ENCODE measurements at places on chromosomes 16 and 17. TPM values are rescaled to one million over a fixed set of nuclear protein-coding genes. Genes with fewer than 3 reads are reported as not detected.
A peak's percentile ranks its signal among the peaks of the same experiment; 100 is the strongest.

PRSS53 gene
- total RNA-seq, result 2.3 TPM

GRCh38 chr17:27380551-27380950 lies 75.7 kb upstream of the KSR1 start:
- no peak for DNase-seq

ST3GAL2 gene
- 29.2 TPM for total RNA-seq

CLDN7 gene
- 147 TPM for total RNA-seq

DNA sequence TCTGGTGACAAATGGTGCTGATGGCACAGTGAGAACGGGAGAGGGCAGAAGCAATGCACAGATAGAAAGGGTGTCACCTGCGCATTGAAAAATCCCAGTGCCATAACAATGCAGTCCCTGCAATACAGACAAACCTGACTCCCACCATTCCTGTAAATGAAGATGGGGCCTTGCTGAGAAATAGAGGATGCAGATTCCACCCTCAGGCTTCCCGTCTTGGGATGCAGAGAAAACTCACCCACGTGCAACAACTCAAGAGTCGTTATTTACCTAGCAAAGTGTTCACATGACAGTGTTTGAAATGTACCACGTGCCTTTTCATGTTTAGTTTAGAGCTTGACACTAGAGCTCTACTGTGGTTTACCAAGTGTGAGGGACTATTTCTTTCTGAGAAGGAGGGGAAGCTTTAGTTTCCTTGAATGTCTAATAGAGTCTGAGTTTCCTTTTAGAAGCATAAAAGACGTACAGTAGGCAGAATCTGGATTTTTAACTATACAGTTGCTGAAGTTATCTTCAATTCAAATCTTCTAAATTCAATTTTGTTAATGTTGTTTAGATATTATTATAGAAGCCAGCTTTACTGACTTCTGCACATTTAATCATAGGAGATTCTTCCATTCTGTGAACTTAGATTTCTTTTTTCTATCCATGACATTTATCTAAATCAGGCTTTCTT lies 35.6 kb downstream of the WWOX start:
- DNase-seq, result no peak

DNA sequence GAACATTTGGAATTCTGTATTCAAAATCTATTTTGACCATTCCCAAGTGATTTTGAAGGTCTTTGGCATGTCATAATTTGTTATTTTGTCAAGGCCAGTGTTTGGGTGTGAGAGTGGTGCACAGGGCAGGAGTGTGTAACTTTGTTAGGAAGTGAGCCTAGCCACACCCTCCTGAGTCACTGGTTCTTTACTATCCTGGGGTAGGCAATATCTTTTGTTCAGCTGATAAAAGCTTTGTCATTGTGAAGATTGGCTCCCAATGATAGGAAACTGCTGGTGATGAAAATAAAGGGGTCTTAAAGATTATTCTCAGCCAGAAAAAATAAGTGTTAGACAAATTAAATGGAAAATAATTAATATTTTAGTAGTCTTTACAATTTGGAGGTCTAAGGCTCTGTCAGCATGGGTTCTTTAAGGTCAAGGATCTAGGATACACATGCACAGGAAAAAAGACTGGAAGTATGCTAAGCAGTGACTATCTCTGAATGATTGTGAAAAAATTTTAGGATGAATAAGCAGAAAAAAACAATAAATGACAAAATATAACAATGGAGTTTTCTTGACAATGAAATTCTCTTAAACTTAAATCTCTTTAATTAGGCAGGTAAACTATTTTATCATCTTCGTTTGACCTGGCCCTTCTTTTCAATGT lies 5.1 kb downstream of the UBN1 start:
- no peak for DNase-seq

DNA sequence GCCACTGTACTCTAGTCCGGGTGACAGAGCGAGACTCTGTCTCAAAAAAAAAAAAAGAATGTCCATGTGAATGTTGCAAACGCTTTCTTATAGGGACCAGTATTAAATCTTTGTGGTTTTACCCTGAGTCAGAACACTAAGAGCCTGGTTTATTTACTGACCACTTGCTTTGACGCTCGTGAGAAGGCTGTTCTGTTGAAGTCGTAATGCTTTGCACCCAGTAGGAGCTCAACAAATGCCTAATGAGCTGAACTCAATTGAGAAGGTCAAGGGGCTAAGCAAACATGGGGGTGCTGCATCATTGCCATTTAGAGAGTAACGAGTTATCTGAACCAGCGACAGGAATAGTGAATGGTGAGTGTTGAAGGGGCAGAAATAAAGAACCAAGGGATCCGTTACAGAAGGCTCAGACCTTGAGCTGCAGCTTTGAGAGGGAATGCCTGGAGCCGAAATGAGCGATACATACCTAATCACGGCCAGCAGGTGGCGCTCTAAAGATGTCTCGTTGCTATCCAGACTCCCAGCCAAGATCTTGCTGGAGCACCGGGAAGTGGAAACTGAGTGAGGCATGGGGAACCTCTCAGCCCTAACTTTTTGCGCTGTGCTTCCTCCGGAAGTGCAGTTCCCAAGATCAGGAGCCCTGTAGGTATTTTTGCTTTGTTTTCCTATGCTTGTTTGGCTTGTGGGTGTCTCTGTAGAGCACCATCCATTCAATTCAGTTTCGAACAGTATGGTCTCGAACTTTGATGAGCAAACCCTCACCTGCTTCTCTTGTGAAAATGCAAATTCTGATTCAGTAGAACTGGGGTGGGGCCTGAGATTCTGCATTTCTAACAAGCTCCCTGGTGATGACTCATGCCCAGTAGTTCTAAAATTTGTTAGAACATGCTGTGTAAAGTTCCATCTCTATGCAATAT lies 12.6 kb upstream of the RNF222 start:
- DNase-seq, result peak; percentile 77

GRCh38 chr17:78986048-78986648 lies 6.4 kb upstream of the LGALS3BP start:
- no peak for DNase-seq

DNA sequence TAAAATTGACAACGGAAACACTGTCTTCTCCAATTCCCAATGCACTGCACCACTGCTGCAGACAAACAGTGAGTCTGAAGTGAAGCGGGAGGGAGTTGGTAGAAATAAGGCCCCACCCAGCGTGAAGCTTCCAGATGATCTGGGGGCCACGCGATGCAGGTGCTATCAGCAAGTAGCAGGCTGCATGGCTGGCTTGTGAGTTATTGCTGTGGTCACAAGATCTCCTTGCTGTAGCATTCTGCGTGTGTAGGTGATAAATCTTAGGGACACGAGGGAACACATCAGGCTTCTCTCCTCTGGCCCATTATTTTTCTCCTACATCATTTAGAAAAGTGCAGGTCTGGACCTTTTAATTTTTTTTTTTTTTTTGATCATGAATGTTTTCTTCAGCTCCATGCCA lies 407.6 kb downstream of the TMEM114 start:
- DNase-seq, result no peak

NPIPB13 gene
- total RNA-seq, result 27.1 TPM

DNA sequence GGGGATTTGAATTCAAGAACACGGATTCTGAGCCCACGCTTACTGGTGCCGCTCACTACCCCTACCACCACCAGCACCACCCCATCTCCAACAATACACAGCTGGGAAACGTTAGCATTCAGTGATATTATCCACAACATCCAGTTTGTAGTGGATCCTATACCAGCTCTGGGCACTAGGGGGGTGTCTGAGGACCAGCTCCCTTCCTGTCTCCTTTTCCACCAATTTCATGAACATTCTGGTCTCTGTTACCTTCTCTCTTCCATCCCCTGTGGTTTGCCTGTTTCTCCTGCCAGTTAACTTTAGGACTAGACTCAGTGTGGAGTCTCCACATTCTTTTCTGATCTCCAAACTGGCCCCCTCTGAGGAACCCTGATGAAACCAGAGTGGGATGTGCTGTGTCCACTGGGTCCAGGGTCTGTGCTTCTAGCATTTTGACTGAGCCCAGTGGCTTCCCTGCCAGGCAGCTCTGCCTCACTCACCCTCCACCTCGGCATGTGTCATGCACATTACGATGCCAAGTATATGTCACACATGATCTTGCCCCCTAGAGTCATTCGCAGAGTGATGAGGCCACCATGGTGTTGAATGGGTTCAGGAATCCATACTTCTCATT lies 187.0 kb upstream of the CDH13 start:
- DNase-seq, result no peak

DNA sequence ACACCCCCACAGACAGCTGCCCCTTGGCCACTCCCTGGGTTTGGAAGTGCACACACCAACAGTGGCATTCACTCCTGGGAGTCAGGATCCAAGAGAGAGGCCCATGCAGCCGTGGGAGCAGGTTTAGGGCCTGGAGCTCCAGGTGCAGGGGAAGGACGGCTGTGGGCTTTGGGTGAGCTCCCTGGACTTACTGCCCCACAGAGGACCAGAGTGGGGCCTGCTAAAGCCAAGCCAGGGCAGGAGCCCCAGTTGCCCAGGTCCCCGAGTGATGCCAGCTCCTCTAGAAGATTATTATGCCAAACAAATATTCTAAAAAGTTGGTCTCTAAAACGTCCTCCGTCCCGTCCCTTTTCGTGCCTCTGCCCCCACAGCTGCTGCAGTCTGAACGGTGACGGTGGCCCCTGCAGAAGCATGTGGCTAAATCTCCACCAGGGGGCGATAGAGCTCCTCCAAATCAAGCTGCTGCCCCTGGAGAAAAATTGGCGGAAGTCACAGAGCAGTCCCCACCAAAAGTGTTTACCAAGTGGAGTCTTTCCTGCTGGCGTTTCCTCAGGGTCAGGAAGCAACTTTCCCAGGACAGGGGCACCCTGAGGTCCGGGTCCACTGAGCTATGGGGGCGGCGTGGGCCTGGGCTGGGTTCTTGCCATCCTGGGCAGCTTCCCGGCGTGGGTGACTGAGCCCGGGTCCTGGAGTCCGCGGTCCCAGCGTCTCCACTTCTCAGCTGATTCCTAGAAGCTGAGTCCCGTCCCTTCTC lies 4.2 kb downstream of the ARMC7 start:
- peak; percentile 78 for DNase-seq

DNA sequence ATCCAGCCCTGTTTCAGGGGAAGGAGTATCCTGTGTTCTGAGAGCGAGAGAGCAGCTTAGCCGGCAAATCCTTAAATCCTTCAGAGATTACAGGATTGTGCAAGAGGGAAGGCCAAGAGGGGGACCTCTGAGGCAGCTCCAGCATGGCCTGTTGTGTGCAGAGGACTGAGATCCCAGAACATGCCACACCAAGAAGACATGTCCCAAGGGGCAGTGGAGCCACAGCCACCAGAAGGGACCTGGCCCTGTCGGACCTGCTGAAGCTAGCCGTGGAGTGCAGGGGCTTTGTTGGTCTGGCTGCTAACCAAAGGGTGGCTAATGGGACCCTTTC lies 1.6 kb upstream of the MRC2 start:
- DNase-seq, result no peak

PLCG2 gene
- total RNA-seq, result 10.3 TPM

- no peak for DNase-seq
Observed at GRCh38 chr17:354651-355556, 2.3 kb upstream of the RPH3AL start.

- DNase-seq, result no peak
Observed at GRCh38 chr17:40541060-40541872, 24.0 kb downstream of the CCR7 start.

DNA sequence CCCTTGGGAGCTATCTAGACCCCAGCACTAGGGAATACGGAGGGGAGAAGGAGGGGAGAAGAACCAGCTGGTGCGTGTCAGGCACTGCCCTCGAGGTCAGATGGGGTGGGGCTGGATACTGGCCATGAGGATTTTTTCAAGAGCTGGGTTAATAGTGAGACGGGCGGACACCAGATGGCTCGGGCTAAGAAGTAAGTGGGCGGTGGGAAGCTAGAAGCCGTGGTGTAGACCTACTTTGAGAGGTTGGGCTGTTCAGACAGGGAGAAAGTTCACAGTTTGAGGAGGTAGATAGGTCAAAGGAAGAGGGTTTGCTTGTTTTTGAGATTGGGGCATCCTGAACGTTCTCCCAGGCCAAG lies 303.8 kb downstream of the SEC14L1 start:
- DNase-seq, result no peak

TIGD7 gene
- total RNA-seq, result 5.8 TPM

DNA sequence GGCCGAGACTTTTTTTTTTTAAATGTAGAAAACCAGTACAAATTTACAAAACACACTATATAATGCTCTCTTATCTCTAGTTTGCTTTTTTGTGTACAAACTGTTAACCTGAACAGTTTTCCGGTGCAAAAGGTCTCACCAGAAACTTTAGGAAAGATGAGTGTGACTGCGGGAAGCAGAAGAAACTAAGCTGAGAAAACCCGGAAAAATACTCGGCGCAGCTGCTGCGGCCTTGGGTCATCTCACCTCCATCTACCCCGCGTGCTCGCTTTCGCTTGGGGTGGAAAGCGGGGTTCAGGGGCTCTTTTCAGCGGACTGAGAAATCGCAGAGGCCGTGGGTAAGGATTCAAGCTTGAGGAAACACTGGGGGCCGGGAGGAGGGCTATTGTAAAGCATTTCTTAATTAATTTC lies 1.8 kb downstream of the SALL1 start:
- no peak for DNase-seq

DNA sequence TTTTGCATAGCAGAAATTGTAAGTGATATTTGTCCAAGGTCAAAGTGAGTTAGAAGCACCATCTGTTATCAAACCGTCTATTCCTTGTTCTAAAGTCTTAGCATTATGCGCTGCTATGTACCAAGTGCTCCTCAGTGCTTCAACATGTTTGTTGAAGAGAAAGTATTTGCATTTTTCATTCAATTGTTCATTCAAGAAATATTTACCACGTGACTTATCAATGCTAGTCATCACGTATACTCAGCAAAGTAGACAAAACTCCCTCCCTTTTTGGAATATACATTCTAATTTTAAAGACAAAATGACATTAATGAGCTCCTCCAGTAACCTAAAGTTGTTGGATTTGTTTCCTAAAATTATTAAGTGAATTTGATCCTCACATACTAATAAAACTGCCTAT lies 388.0 kb upstream of the CDH8 start:
- DNase-seq, result no peak

DNA sequence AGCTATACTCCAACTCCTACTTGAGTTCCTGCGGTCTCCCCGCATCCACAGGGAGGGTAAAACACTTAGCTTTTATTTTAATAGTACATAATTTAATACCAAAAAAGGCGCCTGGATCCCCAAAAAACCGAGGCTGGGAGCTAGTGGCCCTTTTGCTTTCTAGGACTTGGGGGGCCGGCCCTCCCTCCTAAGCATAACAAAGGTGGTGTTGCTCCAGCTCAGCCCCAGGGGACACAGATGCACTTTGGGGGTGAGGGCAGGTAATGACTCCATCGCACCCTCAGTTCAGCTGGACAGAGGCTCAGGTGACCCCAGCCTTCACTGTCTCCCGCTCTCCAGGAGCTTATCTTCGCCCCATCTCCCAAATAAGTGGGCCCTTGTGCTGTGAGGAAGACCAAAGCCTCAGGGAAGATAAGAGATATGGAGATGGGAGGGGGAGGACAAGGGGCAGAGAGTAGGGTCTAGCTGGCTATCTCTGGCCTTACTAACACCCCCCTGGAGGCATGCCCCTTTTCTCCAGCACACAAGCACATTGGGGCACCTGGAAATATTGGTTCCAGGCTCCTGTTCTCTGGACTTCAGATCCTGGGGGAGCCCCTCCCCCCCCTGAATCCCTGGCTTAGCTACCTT lies 2.8 kb upstream of the NHERF1 start:
- DNase-seq, result no peak

DNA sequence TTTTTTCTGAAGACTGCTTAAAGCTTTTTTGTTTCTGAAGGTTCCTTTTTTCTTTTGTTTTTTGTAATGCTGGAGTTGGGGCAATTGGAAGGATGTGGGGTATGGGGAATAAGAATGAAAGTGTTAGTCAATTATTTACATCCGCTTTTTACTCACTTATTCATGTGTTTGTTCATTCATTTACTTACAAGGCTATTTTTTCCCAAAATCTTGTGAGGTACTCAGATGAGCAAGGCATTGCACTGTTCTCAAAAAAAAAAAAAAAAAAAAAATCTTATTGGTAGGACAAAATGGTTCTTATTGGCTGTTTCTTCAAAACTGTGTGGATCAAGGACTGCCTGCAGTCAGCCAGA lies 55.7 kb downstream of the PLD6 start:
- DNase-seq, result no peak

All from progenitor cell of endocrine pancreas (in vitro differentiated cells).